Fibroblast of skin of left biceps (primary cell): ENCODE measurements at places on chromosomes 7 and 10.

- no peak for DNase-seq
Measured at GRCh38 chr10:22719406-22720042, 5.1 kb upstream of the PIP4K2A start.

GRCh38 chr10:117222552-117222951 lies 18.4 kb upstream of the SLC18A2 start:
- DNase-seq = no peak

DNA sequence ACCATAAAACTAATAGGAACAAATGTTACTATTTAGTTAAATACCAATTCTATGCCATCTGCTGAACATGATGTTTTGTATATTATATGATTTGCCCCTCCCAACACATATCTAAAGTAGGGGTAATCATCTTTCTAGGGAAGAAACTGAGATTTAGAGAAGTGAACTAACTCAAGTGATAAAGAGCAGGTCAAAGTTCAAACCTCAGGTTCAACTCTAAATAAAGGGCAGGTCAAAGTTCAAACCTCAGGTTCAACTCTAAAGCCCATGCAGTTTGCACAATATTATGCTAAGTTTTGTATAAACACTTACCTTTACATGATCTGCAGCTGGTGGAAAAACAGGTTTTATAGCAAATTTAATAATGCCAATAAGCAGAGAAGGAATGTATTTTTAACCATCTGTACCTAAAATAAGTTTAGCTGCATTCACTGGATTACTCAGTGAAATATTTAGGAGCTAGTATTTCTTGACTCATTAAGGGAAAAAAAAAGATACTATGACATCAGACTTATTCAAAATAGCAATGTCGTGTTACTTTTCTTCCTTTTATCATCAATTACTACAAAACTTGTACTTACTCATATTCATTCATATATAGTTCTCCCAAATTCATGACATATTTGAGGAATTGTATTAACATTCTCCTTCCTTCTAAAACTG lies 1194.3 kb upstream of the CELF2 start:
- no peak for DNase-seq

GRCh38 chr7:144416341-144416740 lies 12.8 kb upstream of the NOBOX start:
- DNase-seq = no peak

DNA sequence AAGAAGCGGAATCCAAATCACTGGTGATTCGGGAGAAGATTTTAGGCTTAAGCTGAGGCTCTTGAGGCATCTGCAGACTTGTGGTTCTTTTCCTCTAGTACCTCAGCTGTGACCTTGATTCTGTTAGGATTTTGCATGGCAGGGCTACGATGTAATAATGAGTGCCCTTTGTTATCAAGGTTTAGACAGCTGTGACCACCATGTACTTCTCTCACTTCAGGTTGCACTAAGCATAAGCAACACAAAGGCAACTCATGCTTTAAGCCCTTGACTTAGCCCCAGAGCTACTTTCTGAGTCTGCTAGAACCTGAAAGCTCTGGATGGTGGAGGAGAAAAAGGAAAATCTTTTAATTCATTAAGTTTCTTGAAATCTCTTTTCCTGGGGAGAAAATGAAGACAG lies 1052.3 kb upstream of the PHF14 start:
- DNase-seq = no peak

DNA sequence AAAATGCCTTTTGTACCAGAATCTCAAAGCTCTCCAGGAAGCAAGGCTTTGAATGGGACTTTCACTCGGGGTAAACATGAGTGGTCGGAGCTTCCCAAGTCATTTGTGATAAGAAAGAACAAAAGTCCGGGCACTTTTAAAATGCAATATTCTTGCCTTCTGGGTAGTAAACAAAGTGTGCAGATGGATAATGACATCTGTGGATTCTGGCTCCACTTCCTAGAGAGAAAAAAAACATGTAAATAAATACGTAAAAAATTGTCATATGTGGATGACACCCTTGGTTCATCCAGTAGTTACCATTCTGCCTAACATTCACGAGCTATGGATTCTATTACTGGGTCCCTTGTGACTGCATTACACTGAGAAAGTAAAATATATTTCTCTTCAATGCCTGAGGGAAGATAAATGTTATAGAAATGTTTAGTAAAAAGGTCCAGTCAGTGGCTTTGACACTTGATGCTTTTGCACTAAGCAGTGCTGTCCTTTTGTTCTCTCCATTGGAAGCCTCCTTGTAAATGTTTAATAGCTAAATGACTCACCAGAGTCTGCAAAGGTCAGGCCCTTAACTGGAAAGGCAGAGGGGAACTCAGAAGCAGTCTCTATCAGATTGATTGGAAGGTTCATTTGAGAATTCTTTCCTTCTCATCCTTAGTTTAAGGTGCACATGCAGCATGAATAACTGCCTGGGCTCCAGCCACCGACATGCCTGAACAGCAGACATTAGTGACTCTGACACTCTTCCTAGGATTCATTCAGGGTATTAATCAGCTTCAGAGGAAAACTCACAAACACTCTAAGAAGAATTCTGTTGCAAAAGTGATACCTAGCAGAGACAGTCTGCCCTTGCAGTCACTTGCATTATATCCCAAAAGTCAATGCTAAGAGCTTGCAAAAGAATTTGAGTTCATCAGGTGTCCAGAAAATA lies 11.7 kb upstream of the EDRF1 start:
- no peak for DNase-seq

DNA sequence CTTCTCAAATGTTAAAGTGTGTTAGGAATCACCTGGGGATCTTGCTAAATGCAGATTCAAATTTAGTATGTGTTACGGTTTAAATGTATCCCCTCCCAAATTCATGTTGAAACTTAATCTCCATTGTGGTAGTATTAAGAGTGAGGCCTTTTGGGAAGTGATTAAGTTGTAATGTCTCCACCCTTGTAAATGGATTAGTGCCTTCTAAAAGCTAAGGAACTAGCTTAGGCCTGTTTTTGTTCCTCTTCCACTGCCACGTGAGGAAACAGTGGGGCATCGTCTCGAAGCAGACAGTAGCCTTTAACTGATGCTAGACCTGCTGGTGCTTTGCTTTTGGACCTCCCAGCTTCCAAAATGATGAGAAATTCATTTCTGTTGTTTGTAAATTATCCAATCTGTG lies 52.3 kb upstream of the SEMA3D start:
- no peak for DNase-seq

DNA sequence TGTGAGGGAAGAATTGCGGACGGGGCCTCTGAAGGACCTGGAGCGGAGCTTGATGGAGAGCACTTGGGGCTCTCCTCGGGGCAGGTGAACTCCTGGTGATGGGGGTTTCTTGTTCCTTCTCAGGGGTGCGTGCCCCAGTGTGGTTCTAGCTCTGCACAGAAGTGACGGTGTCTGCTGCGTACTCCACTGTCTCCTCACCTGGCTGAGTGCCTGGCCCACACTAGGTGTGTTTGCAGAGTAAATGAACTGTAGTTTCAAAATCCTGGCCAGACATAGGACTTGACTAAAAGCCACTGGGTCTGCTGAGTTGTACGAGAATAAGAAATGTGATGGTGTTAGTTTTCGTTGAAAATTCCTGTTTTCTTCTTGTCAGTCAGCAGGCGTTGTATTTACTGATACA lies 35.6 kb downstream of the DYNC2I1 start:
- DNase-seq = no peak

GRCh38 chr7:102908676-102909075 lies 4.1 kb upstream of the LRRC17 start:
- no peak for DNase-seq

- no peak for DNase-seq
Measured at GRCh38 chr7:55187701-55188491, 169.1 kb downstream of the EGFR start.

DNA sequence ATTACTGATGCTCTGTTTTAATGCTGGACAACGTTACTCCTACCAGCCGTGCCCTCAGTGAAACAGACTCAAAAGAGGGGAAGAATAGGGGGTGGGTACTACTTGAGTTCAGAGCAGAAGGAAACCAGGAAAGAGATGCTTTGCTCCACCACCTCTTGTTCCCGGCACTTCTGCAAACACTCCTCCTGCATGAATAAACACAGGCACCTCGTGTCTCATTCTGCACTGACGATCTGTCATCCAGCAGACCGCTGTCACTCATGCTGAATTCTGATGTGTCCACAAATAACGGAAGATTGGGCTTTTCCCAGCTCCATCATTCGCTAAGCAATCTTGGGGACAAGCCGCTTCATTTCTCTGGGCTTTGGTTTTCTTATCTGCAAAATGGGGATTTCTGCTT lies 26.7 kb downstream of the YWHAG start:
- no peak for DNase-seq

DNA sequence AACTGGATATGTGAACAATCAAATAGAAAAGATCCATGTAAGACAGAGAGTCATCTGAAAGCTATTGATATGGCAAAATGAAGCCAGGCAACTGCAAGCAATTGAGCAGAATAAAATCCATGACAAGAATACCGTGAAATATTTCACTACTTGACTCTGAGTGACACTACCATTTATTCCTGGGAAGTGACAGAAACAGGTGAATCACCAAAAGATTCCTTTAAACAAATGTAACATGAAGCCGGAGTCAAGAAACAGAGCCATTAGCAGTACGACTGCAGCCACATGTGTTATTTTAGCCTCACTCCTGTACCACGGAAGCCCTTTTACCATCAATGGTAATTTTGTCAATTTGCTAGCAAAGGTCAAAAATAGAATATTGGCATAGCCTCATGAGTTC lies 197.7 kb upstream of the POT1 start:
- DNase-seq = no peak

DNA sequence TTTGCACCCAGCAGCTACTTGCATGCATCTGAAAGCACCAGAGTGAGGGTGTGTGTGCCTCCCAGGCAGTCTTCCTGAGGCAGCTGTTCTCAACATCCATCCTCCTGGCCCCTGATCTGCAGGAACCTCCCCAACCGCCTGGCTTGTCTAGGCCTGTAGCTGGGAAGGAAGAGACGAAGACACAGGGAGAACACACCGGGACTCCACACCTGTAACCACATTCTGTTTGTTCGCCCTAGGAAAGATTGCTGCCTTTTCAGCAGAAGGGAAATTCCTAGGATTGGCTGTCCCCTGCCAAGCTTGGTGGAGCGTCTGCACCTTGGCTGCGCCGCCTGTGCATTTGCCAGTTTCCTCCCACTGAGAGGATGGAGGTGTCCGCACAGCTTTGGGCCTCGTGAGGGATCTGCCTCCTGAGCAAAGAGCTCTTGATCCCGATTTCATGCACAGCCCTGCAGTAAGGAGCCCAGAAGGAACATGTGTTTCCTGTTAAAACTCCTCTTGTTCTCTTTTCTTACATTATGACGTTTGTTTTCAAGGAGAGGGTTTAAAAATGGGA lies 154.6 kb downstream of the TPST1 start:
- DNase-seq = no peak

GRCh38 chr10:58570979-58571378 lies 58.3 kb downstream of the BICC1 start:
- DNase-seq = no peak

DNA sequence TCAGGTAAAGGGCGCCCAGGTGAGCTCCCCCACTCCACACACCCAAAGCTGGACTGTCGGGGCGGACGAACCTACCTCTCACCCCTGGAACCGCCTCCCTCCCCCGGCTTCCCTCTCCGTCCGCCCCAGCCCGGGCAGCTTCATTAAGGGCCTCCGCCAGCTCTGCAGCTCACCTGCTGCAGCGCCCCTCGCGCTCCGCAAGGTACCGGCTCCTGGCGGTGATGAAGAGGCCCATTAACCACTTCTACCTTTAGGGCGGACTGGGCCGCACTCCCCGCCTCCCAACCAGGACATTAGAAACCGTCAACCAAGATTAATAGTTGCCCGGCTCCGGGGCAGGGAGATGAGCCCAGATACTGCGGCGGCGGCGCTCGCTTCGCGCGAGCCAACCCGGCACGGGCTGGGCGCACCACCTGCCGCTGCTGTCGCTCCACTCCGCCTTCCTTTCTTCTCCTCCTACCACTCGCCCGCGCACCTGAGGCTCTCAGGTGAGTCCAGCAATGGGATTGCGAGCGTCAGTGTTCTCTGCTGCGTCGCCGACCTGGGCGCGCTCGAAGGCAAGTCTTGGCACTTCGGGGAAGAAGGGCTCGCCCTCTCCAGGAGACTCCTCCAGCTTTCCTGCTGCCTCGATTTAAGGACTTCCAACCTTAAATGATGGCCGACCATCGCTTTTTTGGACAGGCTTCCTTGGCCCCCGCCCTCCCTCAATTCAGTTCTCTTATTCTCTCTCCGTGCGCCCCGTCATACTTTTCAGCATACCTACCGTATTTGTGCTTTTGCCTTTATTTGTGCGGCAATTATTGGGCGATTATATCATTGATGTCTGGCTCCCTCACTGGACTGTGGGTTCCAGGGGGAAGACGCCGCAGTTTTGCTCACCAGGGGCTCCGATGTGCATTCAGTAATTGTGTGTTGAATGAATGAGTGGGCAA lies 13.6 kb upstream of the KAZALD1 start:
- no peak for DNase-seq

- DNase-seq = no peak
Measured at GRCh38 chr7:30364773-30365172, 80.4 kb downstream of the ZNRF2 start.

DNA sequence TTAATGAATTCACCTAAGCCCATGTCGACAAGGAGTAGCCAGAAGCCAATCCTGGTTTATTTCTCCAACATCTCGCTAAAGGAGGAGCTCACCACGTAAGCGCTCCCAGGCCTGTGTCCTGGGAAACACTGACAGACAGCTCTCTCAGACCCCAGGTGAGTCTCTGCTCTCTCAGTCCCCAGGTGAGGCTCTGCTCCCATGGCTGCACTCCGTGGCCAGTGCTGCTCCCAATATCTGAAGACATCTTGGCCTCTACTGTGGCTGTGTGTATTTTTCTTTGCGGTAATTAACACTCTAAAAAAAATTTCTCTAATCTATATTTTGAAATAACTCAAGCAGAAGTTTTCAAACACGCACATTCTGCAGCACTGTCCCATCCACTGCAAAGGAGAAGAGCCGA lies 564.5 kb downstream of the PTPRN2 start:
- no peak for DNase-seq

- DNase-seq = peak; percentile 94
Measured at GRCh38 chr7:84237533-84238173, 43.1 kb upstream of the SEMA3A start.

DNA sequence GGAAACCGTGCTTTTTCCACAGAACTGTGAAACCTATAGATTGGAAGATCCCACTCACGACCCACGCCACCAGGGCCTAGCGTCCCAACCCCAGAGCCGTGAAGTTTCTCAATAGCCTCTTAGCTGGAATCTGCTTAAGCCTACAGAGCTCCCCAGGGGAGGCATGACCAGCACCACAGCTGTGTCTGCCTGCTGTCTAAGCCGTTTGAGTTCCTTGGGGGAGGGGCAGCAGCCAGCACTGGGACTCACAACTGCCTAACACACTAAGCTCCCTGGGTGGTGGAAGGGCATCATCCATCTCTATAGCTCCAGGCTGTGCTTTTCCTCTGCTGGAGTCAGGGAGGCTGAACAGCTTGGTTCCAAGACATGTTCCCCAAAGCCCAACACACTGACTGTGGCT lies 26.0 kb upstream of the TMEM140 start:
- DNase-seq = no peak

DNA sequence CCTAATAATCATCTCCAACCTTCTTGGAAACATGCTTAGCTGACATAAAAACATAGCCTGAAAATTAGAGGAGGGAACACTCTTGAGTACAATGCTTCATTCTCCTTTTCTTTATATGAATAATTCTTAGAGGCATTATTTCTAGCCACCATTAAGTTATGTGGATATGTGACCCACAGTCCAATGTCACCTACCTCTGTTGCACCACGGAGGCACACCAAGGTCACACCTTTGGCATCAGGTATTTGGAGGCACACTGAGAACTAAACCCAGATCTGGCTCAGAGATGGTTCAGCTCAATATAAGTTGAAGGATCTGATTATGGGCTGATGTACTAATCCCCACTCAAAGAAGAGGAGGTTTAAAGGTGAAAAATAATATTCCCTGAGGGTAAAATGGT lies 385.1 kb downstream of the POM121L12 start:
- DNase-seq = no peak
